ENCODE measurements at places on chromosomes 3 and 15. TPM values are rescaled to one million over a fixed set of nuclear protein-coding genes. Genes with fewer than 3 reads are reported as not detected.
A peak's percentile ranks its signal among the peaks of the same experiment; 100 is the strongest.

Gene CAPN3
- polyA plus RNA-seq, result 2.3 TPM

Gene TRIP4
- 34.6 TPM for polyA plus RNA-seq

Gene SERINC4
- polyA plus RNA-seq, result 1.3 TPM

- no peak overlapping the region for H3K27ac ChIP-seq
- H3K4me1 ChIP-seq, result peaks cover 30% of the 10 kb centered on the region
- peaks cover 3% of the 10 kb centered on the region for H3K36me3 ChIP-seq
- H3K4me3 ChIP-seq, result no peak overlapping the region
- H3K27me3 ChIP-seq, result no peaks in the 10 kb centered on the region
Measured at GRCh38 chr3:196471551-196471950, 32.0 kb downstream of the RNF168 start.

GRCh38 chr3:184337399-184337714, at the start of gene FAM131A:
FAM131A (plus strand) TSS chr3:184337600; CDS start chr3:184337631, 31 bp downstream.
- H3K27ac ChIP-seq, result peak within 1 kb of the TSS; percentile 97
- H3K4me3 ChIP-seq, result peak within 1 kb of the TSS; percentile 86
- H3K27me3 ChIP-seq, result peaks cover 7% of the 10 kb centered on the region
- peaks cover 21% of the 10 kb centered on the region for H3K4me1 ChIP-seq

Gene SLC51A
- polyA plus RNA-seq, result 1.6 TPM

DNA sequence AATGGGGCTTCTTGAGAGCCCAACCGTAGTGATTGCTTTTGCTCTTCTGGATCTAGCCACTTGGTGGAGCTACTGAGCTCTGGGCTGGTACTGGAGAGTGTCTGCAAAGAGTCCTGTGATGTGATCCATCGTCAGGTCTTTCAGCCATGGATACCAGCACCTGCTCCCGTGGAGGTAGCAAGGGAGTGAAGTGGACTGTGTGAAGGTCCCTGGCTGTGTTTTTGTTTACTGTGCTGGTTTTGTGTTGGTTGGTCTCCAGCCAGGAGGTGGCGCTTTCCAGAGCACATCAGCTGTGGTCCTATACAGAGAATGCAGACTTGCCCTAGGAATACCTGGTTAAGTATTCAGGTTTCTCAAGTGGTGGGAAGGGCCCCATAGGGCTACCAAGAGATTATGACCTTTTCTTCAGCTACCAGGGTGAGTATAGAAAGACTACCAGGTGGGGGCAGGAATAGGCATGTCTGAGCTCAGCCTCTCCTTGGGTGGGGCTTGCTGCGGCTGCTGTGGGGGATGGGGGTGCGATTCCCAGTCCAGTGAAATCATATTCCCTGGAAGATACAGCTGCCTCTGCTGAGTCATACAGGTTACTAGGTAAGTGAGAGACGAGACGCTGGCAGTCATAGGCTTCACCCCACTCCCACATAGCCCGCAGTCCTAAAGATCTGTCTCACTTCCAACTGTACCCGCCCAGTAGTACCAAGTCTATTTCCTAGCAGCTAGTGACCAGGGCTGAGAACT, 733.7 kb downstream of the ZNF385D start:
- no peaks in the 10 kb centered on the region for H3K4me1 ChIP-seq
- H3K36me3 ChIP-seq, result no peaks in the 10 kb centered on the region
- no peaks in the 10 kb centered on the region for H3K27me3 ChIP-seq
- H3K4me3 ChIP-seq, result no peak overlapping the region
- no peak for DNase-seq
- no peak overlapping the region for H3K27ac ChIP-seq

DNA sequence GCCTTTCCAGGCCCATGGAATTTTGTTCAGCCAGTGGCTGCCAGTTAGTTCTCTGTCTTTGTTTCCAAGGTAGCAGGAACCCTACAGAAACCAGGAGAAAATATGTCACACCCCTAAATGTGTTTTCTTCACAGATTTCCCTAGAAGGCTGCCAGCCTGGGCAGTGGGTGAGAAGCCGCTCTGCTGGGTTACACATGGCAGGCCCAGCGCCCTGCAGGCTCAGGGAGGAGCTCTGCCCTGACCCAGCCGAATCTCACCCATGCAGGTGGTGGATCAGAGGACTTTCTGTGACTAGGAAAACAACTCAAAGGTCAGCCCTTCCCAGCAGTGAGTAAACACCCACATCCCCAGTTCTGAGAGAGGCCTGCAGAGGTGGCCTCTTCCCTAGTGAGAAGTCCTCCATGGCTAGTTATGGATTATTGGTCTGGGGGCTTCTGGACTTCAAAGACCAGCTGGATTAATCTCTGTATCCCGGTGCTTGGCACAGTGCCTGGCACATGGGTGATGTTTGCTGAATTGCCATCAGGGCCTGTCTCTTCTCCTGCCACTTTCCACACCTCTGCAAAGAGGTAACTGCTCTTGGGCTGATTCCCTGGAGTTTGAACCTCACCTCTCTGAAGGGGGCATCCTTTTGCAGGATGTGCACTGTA, 34.7 kb upstream of the BDH1 start:
- H3K4me1 ChIP-seq, result no peaks in the 10 kb centered on the region
- no peak overlapping the region for H3K27ac ChIP-seq
- peaks cover 2% of the 10 kb centered on the region for H3K27me3 ChIP-seq
- H3K4me3 ChIP-seq, result no peak overlapping the region
- H3K36me3 ChIP-seq, result no peaks in the 10 kb centered on the region

Gene CYP1A2
- not detected for polyA plus RNA-seq

Gene LYZL4
- not detected for polyA plus RNA-seq
